Fibroblast of pulmonary artery (primary cell): ENCODE measurements at places on chromosomes 1 and 21.

- no peak for DNase-seq
These were observed 37.1 kb upstream of the NBL1 start for GRCh38 chr1:19606817-19607642.

DNA sequence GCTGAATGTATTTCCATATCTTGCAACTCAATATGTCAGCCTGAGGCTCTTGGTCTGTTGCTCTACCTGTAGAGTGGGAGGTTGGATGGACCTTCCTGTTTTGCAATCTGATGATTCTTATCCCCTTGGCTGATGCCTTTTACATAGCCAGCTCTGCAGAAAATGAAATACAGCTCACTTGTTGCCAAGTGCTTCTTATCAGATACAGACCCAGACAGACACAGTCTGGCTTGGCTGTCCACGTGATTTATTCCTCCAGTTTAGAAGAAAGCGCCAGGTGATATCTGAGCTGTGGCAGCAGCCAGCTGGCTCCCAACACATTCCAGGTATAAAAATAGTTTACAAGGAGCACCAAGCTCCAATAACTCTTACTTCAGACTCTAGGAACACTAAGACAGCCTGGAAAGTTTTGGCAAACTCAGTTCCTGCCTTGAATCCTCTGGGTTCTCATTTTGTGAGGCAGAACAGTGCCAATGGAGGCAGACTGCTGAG lies 479.2 kb upstream of the USP24 start:
- no peak for DNase-seq

DNA sequence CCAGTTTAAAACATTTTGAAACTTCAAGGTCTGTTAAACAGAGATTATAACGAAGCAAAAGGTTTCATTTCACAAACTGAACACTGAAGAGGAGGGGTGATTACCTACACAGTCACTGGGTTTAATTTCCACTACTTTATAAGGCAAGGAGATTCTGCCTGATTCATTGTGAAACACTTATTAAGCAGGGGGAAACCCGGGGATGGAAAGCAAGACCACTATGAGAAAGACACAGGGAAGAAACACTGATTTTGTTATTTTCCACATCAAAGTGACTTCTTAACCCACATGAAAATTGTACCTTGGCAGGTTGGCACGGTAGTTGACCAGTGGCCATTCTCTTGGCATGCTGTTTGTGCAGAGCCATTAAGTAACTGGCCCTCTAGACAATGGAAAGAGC lies 8.1 kb upstream of the F5 start:
- DNase-seq: no peak

DNA sequence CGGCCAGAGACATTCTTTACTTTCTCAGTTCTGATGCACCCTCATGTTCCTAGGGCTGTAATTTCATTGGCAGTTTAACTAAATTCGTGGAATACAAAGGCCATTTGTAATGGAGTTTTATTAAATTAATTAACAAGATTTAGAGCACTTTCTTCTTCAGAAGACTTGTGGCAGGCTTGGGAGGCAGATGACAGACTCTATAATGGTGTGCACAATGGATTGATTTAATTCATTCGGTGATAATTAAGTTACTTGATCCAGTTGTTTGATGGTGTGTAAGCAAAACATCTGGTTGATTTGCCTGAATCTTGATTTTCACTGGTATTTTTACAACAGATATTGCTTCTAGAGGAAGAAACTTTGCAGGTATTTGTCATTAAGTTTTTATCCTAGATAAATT lies 361.9 kb upstream of the GREM2 start:
- no peak for DNase-seq

DNA sequence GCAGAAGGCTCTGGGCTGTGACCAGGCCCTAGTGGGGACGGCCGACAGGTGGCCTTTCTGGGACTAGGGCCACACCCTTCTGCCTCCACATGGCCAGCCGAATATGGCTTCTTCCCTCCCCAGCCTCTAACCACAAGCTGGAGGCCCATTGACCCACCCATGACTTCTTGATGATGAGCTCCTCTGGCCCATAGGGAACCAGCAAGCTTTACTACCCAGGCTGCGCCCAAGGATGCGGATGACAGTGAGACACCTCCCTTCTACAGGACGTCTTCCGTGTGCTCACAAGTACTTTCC lies 41.0 kb downstream of the LDLRAD2 start:
- no peak for DNase-seq

DNA sequence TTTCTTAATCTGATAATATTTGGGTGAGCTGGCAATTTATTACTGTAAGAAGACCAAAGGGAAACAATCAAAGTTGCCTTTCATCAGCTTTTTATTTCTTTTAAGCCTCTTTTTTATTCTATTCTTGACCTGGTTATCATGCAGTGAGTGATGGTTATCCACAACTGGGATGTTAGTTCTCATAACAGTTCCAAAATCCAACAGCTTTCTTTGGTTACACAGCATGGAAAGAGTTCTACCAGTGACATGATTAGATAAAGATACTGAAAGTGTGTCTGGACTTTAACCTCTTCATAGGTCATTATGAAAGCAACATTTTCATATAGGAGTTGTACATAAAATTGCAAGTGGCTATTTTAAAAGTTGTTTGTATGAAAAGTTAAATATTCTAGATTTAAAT lies 163.0 kb downstream of the SYT2 start:
- DNase-seq: no peak

DNA sequence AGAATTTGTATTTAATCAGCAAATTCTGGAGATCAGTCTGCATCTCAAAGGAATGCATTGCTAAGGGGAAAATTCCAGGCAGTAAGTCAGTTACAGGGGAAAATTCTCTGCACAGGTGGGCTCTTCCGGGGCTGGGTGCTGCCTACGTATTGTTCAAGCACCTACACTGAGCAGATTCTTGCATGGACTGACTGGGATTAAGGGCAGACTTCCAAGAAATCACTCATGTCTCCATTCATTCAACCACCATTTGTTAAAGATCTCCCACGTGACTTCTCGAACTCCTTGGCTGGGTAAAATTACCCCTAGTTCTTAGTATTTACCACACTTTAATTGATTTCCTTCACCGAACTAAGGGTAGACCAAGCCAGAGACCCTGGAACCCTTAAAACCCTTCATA lies 28.2 kb upstream of the KCNE1 start:
- DNase-seq: no peak

DNA sequence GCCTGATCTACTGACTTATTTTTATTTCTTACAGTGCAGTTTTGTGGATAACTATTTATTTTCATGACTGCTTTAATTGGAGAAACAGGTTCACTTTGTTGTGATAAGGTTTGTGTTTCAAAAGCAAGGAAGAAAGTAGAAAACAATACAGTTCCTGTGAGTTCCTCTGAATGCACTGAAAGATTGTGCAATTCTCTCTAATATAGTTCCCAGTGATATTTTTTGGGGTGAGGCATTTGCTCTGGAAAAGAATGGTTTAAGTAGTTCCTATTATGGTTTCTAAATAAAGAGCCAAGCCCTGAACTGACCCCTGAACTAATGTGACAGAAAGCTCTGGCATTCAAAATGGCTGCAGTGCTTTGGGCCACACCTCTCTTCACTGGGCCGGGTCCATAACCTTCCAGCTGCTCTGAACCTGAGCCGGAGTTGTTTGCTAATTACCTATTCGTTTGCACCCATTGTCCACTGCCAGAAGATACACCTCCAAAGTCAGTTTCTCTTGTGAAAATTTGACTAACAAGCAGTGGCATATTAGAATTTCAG lies 56.6 kb upstream of the VTCN1 start:
- no peak for DNase-seq

GRCh38 chr1:175040324-175040879 lies 17.2 kb upstream of the MRPS14 start:
- no peak for DNase-seq

- peak; percentile 69 for DNase-seq
These were observed 75.9 kb upstream of the VCAM1 start for GRCh38 chr1:100643471-100644196.

DNA sequence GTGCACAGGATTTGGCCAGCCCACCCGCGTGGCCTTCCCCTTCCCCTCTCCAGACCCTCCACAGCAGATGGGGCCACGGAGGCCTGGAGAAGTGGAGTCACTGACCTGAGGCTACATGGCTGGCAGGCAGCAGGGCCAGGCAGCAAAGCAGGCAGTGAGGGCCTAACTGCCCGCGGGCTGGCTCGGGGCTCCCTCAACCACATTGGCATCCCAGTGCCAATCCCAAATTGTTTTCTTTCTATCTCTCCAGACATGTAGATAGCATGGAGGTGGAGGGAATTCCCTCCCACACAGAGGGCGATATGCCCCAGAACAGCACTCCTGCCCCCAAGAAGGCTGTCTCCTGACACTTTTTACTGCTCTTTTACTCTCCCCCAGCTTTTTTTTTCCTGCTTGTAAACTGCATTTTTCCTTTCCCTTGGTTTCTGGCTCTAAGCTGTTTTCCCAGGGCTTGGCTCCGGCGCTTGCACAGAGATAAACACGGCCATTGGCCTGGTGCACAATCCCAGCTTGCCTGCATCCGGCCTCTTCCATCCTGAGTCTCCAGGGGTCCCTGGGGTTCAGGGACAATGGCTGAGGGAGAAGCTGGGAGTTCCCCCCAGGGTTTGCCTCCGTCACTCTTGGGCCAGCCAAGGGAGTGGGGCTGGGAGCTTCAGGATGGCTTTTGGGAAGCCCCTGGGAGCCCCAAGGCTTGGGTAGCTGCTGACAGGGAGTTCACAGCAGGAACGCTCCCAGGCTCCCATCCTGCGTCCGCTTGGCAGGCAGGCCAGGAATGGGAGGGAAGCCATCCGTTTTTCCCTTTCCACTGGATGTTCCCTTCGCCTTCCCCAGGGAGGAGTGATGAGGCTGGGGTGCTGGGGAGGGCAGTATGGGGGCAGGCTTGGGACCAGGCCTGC lies 7.0 kb downstream of the EPHX1 start:
- peak; percentile 66 for DNase-seq

DNA sequence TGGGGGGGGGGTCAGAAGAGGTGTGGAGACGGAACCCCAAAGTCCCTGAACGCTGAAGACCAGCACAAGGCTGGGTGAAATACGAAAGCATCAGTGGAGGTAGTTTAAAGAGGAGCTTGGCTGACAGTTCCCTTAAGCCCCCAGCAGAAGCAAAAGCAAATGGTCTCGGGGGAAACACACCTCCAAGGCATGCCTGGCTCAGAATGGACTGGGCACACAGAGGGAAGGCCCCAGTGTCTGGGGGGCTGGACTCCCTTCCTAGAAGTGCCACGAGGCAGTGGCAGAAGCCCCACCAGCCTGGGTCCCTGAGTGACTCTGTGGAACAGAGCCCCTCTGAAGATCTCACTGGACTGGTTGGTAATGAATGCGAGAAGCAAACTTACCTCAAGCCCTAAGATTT lies 43.9 kb downstream of the UBE2G2 start:
- DNase-seq: no peak

GRCh38 chr1:150564051-150564991 lies 15.1 kb downstream of the MCL1 start:
- peak; percentile 49 for DNase-seq

DNA sequence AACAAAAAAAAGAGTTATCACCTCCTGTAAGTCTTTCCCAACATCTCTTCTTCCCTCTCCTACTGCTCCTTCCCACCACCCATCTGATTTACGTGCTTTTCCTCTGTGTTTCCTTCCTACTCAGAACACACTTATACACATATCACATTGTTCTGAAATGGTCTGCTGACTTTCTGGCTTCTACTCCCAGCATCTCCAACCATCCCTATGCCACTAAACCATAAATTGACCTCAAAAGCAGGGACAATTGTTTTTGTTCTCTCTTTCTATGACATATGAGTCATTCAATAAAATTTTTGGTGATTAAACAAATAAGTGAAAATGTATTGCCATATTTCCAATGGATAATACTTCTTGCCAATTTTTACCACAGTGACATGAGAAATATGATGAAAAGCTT lies 8.2 kb downstream of the GOLPH3L start:
- DNase-seq: peak; percentile 7

- DNase-seq: no peak
These were observed 53.7 kb upstream of the ZNF326 start for GRCh38 chr1:89941110-89941766.

- DNase-seq: peak; percentile 23
These were observed 640.7 kb upstream of the PTBP2 start for GRCh38 chr1:96080925-96081324.

DNA sequence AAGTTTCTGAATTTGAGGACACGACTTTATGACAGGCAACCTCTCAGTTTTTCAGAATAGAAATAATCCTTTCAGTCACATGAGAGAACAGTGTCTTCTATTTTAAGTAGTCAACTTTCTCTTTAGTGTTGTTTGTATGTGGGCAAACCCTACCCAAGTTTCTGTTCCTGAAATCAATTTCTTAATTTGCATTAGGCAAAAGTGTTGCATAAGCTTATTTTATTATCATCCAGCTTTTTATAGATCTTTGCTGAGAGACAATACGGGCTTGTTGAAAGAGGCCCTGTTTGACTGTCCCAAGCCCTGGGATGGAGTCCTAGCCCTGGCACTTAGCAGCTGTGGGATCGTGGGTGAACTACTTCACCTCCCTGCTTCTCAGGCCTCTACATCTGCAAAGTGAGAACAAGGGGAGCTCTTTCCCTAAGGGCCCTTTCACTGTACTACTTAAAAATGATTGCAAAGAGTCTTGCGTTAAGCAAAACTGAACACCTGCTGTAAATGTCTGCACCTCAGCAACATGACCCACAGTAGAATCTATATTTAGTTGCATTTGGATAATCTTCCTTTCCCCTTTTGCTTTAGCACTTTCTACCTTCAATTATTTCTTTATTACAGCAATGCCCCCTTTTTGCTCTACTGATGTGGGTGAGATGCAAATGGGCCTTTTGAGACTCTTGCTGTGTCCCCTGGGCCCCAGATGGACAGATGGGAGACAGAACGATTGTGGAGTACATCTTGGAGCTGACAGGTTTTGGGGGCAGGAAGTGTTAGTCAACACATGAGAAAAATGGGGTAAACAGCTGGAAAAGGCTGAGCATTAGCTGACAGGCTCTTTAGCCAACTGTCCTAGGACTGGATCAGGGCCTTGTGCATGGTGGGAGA lies 41.0 kb upstream of the SCAF4 start:
- no peak for DNase-seq

GRCh38 chr1:241485145-241485544 lies 34.4 kb downstream of the FH start:
- no peak for DNase-seq

GRCh38 chr1:46118856-46119255 lies 13.6 kb downstream of the PIK3R3 start:
- no peak for DNase-seq

- DNase-seq: no peak
These were observed 18.0 kb upstream of the ACTRT2 start for GRCh38 chr1:3003039-3003940.
